HepG2 (cell line): ENCODE measurements at places on chromosomes 16 and 17.
A peak's percentile ranks its signal among the peaks of the same experiment; 100 is the strongest.

DNA sequence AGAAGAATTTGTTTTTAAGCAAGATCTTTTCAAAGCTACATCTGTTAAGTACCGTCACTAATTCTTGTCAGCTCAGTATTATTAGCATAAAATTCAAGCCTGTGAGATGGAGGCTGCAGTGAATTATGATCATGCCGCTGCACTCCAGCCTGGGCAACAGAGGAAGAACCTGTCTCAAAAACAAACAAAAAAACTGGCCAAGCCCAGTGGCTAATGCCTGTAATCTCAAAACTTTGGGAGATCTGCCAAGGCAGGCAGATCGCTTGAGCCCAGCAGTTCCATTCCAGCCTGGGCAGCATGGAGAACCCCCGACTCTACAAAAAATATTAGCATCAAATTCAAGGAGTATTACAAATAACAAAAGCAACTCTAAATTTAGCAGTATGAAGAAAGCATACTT is 88.0 kb downstream of the STXBP4 start:
- DNase-seq, result peak; percentile 31

DNA sequence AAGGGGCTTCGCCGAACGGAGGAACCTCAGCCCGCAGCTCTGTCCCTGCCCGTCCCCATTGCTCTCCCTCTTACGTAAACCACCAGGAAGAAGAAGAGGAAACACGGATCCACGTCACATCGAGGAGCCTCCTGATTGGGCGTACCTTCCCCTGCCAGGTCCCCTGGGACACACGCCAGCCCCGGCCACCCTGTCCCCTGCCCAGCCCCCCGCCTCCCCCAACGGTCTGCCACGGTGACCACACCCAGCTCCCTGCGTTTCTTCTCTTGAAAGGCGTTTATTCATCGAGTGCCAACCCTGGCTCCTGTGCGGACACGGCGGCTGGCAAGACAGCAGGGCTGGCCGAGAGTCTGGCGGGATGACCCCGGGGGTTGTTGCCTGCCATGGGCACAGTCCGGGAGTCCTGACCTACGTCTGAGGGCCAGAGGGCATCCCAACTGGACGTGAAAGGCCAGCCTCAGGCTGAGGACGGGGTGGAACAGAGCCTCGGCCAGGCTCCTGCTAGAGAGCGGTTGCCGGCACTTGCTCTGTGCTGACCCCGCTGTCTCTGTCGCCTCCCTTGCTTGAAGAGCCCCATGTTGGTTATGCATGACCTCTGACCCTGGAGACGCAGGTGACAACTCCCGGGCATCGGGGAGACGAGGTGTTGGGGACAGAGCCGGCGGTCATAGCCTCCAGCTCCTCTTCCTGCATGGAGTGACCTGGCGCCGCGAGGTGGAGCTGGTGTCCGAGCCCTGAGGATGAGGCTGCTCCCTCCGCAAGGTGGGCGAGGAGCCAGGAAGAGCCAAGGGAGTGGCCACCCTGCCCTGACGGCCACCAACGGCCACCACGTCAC is 40.5 kb upstream of the ACSF3 start:
- peak; percentile 20 for DNase-seq

DNA sequence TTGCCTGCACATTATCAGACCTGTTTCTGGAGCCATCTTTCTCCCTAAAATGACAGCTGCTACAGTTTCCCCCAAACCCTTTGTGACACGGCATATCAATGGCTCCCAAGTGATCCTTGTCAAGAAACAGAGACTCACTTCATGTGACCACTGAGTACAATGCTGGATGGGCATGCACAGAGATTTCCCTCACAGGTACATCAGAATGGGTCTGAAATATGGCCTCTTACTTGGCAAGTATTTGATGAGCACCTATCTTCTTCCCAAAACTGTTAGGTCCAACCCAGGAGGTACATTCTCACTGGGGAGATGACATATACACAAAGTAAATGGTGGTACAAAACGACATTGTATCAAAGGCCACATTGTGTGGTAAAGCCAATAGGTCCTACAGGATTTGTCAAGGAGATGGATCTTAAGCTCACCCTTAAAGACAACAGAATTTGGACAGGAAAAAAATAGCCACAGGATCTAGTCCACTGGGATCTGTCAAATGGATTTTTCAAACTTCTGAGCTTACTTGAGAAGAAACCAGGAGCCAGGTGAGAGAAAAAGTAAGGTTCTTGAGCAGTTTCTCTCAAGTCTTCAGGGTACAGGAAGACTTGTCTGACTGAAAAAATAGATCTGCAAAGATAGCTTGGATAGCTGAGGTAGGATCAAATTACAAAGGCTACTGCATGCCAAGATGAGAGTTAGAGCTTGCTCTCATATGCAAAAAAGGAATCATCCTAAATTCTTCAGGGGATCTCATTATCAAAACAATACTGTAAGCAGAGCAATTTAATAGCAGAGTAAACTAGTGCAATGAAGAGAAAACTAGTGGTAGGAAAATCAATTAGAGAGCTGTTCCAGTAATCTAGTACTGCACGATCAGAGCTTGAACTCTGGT is 28.8 kb downstream of the RNF43 start:
- no peak for DNase-seq

GRCh38 chr16:82033006-82033405 is 2.0 kb upstream of the HSD17B2 start:
- no peak for DNase-seq

DNA sequence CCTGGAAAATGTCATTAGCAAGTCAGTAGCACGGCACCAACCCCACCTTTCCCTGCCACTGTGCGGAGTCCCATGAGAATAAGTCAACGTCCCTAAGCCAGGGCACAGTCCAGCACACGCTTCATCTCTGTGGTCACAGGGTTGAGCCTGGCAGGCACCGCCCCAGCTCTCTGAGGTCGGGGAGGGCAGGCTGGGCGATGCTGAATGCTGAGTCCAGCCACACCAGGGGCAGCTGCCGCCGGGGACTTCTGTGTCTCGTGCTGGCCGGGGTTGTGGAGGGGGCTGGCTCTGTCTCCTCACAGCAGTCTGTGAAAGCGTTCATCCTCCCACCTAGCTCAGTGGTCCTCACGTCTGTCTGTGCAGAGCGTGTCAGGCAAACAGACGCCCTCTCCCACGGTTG is 53.2 kb downstream of the BANP start:
- no peak for DNase-seq

DNA sequence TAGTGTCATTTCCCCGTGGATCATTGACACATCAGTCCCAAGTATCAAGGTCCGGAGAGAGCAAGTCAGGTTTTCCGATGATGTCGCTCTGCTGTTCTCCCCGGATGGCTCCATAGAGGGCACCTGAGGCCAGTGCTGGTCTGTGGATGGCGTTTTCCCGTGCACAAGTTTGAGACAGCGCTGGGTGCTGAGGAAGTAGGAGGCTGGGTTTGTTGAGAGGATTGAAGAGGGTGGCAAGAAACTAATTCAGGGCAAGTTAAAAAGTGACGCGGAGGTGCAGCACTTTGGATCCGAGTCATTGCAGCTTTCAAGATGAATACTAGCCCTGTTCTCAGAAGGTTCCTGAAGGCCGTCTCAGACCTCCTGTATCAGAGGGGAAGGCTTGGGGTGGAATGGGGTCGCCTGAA is 7.7 kb downstream of the NUBP1 start:
- DNase-seq, result peak; percentile 42

DNA sequence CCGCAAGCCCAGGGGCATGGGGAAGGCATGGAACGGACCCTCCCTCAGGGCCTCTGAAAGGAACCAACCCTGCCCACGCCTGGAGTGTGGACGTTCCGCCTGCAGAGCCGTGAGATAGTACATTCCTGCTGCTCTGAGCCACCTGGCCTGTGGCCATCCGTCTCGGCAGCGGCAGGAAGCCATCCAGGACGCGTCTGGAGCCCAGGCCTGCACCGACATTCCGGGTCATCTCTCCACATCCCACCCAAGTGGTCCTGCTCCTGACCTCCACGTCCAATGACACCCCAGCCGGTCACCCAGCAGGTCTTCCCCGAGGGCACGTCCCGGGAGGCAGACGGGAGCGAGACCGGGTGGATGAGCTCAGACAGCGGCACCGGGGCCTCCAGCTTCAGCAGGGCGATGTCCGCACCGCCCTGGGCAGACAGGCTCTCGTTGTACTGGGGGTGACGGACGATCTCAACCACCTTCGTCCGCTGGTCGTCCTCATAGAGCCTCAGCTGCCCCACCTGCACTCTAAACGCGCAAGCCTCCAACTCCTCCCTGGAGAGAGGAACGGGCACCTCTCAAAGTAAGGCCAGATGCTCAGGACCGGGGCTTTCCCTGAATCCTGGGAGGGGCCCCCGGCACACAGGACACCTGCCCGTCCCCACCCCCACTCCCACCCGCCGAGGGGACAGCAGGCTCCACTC is 21.3 kb upstream of the UBE2I start:
- no peak for DNase-seq

GRCh38 chr16:84138824-84139627 is 6.0 kb downstream of the HSDL1 start:
- DNase-seq, result peak; percentile 97
